NCI-H187 treated with DMSO at 0.1 percent for 48 hours (cell line): ENCODE measurements at places on chromosomes 11 and 22.

DNA sequence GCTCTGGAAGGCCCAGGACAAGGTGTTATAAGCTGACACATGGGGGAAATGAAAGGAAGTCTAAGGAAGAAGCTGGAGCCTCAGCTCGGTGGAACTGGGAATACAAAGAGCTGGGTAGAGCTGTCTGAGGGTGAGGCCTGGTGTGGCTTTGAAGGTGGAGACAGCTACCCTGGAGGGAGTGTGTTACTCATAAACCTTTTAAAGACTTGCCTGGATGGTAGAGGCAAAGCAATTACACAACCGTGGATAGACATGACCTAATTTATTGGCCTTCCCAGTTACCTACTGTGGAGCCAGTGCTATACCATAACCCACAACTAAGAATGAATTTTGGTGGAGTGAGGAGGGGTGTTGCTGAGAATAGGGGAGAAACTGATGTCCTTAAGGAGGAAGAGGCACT lies 22.6 kb downstream of the EXPH5 start:
- no peak for DNase-seq

DNA sequence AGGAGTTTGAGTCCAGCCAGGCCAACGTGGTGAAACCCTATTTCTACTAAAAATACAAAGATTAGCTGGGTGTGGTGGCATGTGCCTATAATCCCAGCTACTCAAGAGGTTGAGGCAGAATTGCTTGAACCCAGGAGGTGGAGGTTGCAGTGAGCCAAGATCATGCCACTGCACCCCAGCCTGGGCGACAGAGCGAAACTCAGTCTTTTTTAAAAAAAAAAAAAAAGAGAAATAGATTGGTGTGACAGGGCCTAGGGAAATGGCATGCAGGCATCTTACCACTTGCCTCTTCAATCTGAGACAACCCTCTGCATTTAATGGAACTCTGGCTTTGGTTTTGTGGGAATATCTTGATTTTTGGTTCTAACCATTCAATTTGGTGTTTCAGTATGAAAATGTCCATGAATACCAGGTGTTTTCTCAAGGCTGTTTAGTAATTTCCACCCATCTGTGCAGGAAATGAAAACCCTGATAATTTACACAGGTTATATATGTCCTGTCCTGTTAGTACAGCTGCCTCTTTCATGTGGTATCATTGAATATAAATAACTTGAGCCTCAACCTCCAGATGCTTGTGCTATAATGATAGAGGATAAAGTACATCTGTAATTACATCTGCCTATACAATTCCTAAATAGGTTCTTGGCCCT lies 8.4 kb downstream of the XBP1 start:
- DNase-seq = no peak

- DNase-seq = no peak
Measured at GRCh38 chr22:50018608-50019285, 6.2 kb upstream of the IL17REL start.

GRCh38 chr11:17972987-17973386 lies 39.9 kb downstream of the SERGEF start:
- DNase-seq = no peak

DNA sequence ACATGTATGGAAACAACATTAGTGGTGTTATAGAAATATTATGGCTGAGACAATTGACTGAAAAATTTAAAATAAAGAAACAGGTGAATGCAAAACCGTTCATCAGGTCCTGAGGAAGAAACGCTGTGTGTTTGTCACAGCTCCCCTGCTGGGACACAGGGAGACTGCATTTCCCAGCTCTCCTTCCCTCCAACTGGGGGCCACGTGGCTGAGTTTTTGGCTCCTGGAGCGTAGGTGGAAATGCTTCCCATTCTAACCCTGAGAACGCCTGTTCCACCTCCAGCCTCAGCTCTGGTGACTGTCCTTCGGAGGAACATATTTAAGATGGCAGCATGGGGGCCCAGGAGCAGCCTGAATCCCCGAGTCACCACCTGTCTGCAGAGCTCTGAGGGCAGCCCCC lies 398.6 kb downstream of the BRD1 start:
- DNase-seq = no peak

DNA sequence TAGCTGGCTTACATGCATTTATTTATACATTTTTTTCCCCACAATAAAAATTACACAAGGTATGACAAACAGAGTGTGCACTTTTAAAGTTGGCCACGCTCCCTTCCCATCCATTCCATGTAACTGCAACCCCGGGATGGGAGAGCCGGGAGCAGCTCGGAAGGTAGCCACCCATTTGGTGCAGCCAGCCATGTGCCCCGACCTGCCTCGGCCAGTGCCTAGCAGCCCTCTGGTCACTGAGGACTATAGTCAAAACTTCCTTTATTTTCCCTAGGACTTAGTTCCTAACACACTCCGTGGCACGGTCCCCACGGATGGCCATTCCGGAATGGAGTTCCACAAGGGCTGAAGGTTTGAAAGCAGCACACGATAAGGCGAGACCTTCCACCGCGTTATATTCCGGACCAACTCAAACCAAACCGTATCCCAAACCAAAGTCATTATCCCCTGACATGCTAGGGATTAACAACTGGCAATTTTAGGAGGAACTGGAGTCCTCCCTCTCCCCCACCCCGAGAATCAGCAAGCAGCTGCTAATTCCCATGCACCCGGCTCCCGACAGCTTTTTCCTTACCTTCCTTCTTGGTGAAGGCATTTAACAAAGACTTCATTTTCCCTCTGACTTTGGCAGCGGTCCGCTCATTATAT lies 426.4 kb downstream of the SHANK2 start:
- DNase-seq = no peak

- DNase-seq = no peak
Measured at GRCh38 chr11:83852775-83853442, 566.7 kb upstream of the CCDC90B start.

DNA sequence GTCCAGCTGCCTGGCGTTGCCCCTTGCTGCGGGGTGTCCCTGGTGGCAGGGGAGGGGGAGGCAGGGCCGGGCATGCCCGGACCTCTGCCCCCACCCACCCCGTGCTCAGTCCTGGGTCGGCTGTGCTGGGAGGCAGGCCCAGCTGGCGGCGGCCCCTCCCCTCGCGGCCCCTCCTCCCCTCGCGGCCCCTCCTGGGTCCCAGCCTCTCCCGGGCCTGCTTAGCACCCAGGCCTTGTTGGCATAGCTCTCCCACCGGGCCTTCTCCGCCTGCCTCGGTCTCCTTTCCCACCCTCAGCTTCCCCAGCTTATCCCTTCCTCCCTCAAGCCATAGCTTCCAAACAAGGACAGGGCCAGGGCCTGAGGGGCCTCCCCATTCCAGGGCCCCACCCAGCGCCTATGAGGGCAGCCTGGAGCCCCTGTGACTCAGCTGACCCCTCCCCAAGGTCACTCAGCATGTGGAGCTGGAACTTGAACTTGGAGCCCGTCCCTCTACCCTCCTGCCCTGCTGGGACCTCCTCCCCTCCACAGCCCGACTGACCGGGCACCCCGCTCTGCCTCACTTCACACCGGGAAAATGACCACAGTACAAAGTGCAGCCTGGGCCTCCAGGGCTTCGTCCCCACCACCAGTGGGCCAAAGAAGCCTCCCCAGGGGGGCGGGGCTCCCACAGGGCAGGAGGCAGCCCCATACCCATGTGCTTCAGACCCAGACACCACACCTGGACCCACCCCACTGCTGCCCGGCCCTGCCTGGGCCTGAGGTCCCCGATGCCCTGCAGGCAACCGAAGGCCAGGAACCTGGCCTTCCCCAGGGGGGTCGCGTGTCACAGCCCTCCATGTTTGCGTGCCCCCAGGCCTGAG lies 1.2 kb downstream of the EPS8L2 start:
- DNase-seq = no peak

DNA sequence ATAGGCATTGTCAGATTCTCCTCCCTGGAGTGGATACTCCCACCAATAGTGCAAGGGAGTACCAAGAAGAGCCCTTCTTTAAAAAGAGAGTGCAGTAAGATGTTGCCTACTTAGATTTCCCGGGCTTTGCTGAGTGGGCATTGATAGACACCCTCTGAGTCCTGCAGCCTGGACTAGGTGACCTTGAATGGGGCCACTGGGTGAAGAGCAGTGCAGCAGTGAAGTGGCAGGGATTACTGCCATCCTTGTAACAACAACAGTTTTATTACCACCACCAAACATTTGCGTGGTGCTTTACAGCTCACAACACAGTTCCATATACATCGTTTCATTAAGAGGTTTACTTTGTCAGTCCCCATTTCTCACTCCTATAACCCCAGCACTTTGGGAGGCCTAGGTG lies 59.4 kb downstream of the MICAL2 start:
- DNase-seq = no peak

GRCh38 chr22:22810018-22810427 lies 77.6 kb upstream of the IGLL5 start:
- DNase-seq = no peak

- DNase-seq = no peak
Measured at GRCh38 chr11:1839924-1840779, 1.4 kb downstream of the TNNI2 start.

- DNase-seq = no peak
Measured at GRCh38 chr22:40203572-40203971, 25.8 kb downstream of the TNRC6B start.

DNA sequence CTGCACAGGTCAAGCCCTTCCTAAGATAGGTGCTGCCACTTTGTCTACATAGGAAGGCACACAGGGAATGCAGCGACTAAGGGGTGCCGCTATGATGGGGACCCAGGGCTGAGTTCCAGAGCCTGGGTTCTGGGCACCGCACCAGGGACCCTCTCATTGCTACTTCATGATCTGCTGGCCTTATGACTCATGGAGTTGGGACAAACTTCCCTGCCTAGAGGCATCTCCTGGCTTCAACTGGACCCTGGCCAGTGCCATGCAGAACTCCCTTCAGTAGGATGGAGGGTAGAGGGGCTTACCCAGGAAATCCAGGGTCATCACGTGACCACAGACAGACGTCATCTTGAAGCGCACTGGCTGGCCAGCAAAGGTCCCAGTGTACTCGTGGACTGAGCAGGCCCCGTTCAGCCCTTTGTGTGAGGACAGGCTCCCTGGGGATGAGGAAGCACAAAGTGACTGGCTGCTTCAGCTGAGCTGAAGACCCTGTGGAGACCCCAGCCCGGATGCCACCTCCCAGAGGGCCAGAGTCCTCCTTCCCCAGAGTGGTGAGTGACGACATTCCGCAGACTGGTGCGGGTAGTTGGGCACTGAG lies 8.4 kb downstream of the TOP3B start:
- no peak for DNase-seq

DNA sequence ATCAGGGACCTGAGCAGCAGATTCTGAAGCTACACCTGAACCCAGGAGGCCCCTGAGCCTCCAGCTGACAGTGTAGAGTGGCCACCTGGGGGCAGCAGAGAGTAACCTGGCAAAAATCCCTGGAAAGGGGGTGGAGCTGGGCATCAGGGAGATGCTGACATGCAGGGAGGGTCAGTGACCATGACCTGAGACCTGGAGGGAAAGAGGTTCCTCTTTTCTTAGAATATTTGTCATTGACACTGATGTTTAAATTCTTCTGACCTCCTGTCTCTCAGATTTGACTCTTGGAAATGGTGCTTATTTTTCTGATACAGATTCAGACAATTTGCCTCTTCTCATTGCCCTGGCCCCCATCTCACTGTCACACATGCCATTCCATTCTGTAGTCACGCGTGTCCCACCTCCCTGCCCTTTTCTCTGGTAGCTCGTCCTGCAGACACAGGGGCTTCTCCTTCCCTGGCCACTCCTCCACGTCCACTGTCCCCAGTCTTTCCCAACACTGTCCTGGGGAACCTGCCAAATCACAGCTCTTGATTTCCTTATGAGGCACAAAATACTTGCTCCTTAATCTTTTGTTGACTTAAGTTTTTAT lies 117.2 kb upstream of the IGLL5 start:
- DNase-seq = peak; percentile 4

- DNase-seq = peak; percentile 22
Measured at GRCh38 chr11:132278801-132279574, 908.6 kb downstream of the NTM start.

DNA sequence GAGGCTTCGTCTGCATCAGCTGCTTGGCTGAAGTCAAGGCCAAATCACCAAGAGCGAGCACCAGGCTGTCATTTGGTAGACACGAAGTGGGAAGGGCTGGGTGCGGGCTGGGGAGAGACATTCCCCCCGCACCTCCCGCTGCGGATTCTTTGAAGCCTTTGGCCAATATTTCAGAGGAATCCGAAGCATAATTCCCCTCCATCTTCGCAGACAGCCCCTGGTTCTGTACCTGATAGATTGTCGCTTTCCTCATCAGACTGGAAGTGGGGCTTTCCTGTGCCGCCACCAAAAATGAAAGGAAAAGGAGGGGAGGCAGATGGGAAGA lies 15.3 kb downstream of the BLID start:
- no peak for DNase-seq

GRCh38 chr11:9754010-9754471 lies 90.2 kb downstream of the SWAP70 start:
- no peak for DNase-seq

DNA sequence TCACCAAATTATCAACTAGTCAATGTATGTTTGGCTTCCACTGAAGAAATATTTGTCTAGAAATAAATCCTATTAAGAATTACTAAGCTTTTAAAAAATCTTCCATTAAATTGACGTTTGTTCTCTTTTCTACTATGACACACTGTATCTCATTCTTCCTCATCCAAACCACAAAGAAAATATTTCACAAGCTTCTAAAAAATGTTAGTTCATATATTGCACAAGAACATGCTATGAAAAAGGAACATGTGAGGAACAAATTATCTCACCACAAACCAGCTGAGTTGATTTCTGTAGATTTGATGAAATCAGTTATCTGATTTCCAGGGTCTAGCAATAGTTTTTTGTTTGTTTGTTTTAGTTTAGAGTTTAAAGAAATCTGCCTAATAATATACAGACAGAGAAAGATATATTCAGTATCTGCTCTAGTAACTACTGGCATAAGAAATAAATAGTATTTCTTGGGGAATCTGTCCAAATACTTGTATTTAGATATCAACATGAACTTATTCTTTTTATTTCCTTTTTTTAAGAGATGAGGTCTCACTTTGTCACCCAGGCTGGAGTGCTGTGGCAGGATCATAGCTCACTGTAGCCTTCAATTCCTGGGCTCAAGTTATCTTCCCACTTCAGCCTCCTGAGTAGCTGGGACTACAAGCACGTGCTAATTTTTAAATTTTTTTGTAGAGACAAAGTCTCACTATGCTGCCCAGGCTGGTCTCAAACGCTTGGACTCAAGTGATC lies 161.7 kb downstream of the ATG16L2 start:
- no peak for DNase-seq

GRCh38 chr11:132971351-132971750 lies 561.0 kb downstream of the OPCML start:
- DNase-seq = no peak

DNA sequence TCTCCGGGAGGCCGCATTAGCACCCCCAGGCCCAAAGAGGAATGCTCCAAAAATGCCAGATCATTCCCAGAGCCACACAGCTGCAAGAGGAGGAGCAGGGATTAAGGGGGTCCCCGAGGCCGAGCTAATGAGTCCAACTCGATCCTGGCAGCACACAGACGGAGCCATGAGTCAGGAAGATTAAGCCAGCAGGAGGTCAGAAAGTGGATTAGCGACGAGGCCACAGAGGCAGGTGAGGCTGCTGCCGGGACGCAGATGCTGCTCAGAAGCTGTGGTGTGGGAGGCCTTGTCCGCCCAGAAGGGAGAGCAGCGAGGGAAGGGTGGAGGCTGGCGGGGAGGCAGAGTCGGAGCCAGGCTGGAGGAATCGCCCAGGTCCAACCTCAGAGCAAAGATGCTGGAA lies 120.5 kb downstream of the SHANK2 start:
- no peak for DNase-seq
